Foreskin fibroblast (primary cell): ENCODE measurements at places on chromosomes 5 and 9.

GRCh38 chr9:18012170-18012569 is 433.3 kb downstream of the SH3GL2 start:
- DNase-seq, result no peak

GRCh38 chr5:151745071-151745705 is 13.2 kb downstream of the ATOX1 start:
- peak; percentile 94 for DNase-seq

DNA sequence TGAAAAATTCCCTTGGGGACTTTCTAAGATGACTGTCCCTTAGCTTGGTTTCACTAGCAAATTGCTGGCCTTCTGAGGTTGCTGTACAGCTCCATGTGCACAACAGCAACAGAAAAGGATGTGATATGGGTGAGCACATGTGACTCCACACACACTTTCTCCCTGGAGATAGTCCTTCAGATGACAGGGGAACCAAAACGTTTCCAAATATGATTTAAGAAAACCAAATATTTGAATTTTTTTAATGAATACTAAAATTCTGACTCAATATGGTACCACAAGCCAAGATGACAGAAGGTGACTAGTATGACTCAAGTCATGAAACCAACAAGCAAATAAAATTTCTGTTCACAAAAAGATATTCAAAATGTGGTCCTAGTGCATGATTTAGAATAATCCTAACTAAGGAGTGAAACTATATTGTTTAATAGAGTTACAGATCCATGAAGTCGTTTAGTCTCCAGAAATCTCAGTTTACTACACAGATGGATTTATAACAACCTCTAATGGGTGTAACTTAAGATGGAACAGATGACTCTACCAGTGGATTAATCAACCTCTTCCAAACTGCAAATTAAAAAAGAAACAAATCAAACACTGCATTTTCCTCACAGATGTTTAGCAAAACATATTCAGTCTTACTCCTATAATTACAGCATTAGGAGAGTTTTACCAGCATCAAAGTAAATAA is 144.8 kb upstream of the PIK3R1 start:
- DNase-seq, result no peak

DNA sequence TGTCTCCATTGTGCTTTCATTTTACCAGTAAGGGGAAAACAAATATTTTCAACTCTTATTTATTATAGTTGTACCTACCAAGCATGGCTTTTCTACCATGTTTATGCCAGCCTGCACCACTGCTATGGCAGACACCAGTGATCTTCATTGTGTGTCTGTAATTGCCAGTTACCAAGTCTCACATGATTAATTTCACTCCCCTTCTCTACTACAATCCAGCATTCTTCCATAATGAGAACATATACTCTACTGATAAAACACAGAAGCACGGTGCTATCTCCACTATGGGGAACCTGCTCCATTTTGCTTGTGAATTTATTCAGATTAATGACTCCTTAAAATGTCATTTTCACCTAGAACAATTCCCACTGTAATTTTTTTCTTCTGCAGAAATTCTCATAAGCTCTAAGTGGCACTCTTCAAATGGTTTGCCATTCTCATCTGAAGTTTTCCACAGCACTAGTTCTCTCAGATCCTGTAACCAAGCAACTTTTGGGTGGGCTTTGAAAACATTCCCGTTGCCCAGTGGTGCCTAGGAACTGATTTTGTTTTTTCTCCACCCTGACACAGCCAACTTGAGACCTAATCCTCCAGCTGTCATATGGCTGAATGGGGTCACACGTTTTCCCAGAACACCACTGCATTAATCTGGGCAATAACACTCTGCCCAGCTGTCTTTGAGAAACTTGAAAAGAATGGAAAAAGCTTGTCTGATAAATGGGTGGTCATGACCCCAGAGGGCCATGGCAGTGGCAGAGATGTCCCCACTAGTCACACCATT is 222.7 kb upstream of the RASEF start:
- DNase-seq, result no peak

- DNase-seq, result no peak
Measured at GRCh38 chr5:87137283-87137682, 130.4 kb upstream of the RASA1 start.

GRCh38 chr5:14870337-14871213 is 1.0 kb downstream of the ANKH start:
- DNase-seq, result no peak

GRCh38 chr5:58019614-58020013 is 440.3 kb downstream of the PLK2 start:
- peak; percentile 45 for DNase-seq

DNA sequence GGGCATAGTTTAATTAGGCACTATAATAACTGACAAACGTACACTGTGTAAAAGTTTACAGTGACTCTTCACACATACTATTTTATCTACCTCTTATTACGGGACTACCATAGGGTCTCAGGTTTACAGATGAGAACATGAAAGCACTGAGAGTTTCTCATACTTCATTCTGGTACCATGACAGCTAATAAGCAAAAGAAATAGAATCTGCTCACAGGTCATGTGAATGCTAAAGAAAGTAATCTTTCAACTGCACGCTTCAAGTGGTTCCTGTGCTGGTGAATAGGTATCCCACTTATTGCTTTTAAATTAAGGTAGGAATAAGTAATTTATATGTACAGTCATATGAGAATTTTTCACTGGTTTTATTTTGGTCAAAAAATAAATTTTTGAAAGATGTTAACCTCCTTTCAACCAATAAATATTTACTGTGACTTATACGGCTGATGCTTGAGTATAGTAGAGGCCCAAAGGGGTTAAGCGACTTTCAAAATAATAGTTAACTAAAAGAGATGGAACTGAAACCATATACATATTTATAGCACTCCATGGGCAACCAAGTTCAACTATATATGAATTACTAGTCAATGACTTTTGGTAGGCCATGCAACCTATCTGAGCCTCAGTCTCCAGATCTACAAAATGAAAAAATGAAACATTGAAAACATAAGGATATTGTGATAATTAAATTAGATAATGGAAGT is 8.1 kb downstream of the CDKN2A start:
- DNase-seq, result no peak

DNA sequence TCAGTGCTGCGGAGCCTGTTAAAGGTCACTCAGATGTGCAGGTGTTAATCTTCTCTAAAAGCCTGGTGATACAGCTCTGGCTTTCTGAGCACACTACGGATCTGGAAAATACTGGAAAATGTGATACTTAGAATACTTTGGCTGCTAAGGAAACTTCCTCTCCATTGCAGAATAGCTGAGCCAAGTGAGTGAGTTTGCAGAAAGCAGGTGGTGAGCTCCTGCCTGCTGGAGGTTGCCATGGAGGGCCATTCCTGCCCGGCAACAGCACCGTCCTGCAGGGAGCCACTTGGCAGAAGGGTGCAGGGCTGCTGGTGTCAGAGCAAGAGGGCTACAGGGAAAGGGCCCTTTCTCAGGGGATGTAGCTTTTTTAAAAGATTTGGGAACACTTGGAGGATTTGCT is 40.7 kb downstream of the SECISBP2 start:
- DNase-seq, result no peak

DNA sequence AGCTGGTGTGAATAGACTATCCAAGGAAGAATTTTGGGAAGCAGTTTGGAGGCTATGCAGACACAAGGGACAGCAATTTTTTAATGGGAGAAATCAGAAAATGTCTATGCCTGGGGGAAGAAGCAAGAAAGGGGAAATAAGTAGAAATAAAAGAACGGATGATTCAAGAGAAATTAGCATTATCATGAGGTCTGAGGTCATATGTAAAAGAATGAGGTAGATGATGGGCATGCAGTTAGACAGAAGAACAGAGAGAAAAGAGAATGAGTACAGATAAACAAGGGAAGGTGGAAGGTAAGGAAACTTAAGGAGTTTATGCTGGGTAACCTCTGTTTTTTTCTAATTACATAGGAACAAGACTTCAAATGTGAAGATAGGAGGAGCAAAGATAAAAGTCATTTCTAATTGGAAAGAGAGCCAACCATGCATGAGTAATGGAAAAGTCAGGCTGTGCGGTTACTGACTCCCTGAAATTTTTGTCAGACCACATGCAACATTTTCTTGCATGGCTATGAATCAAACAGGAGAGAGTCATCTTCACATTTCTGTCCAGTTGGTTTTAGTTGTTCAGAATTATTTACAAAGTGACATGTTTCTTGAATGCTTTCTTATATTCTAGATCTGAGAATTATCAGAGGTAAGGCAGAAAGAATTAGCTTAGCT is 101.0 kb upstream of the PIK3R1 start:
- DNase-seq, result peak; percentile 81

- no peak for DNase-seq
Measured at GRCh38 chr9:4397917-4398316, 92.4 kb upstream of the SLC1A1 start.

DNA sequence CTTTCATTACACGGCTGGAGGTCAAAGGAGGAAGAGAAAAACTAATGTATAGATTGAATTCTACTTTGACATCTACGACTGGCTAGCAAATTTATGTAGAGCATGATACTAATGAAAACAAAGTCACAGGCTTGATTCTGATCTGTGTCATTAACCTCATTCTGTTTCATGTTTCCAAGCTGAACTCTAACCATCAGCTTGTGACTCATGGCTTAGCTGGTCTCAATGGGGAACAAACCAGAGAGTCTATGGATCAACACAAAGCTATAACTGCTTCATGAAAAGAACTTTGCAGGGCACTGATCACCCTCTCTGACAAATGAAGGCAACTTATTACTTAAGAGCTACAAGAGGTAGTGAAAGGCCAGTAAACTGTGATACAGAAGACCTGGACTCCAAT is 23.6 kb upstream of the PDE4D start:
- DNase-seq, result peak; percentile 2

GRCh38 chr5:170095646-170096045 is 10.1 kb upstream of the FOXI1 start:
- DNase-seq, result peak; percentile 14

GRCh38 chr5:56305001-56305950 is 72.1 kb upstream of the ANKRD55 start:
- DNase-seq, result peak; percentile 54

DNA sequence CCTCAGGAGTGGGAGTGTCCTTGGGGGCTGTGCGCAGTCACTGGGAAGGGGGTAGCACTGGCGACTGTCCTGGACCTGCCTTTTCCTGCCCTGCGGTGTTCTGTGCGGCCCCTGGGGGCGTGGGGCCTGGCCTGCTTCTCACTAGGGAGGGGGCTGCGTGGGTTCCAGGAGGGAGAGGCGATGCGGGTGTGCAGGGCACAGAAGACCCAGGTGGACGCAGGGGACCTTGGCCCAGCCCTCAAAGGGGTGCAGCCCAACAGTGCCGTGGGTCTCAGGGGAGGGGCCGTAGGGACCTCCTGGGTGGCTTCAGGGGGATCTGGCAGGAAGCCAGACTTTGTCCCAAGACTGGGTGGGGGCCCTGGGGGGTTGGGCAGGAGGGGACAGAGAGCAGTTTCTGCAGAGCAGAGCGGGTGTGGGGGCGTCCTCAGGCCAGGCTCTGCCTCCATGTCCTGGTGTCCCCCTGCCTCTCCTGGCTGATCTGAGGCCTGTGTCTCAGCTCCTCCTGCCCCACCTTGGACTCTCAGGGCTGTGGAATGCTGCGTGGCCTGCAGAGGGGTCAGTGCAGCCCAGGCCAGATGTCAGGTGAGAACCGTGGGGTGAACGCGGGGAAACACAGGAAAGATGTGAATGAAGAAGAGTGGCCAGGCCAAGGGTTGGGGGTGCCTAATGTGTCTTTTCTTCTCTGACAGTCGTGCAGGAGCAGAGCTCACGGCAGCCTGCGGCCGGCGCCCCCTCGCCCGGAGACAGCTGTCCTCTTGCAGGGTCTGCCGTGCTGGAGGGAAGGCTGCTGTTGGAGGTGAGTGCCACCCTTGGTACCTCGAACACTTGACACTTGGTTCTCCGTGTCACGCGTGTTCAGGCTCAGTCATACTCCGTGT is 54.6 kb downstream of the AHRR start:
- DNase-seq, result no peak

DNA sequence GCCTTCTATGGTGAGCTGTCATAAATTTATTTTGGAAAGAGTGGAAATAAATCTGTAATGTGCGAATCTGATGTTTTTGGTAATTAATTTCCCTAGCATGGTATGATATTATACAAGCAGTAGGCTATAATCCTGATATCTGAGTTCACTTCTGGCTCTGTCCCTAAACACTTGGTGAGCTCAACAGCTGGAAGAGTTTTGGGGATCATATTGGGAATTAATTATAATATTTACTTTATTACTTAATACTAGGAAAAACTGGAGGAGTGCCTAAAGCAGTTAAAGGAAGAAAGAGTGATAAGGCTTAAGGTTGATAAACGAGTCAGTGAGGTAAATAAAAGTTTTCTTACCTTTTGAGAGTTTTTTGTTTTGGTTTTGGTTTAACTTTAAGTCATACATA is 26.8 kb downstream of the CEP78 start:
- DNase-seq, result no peak

- DNase-seq, result peak; percentile 93
Measured at GRCh38 chr9:98861781-98862504, 54.5 kb downstream of the GALNT12 start.

- DNase-seq, result no peak
Measured at GRCh38 chr5:154258531-154259217, 68.1 kb downstream of the GALNT10 start.

GRCh38 chr5:163306421-163306820 is 131.0 kb upstream of the CCNG1 start:
- no peak for DNase-seq

DNA sequence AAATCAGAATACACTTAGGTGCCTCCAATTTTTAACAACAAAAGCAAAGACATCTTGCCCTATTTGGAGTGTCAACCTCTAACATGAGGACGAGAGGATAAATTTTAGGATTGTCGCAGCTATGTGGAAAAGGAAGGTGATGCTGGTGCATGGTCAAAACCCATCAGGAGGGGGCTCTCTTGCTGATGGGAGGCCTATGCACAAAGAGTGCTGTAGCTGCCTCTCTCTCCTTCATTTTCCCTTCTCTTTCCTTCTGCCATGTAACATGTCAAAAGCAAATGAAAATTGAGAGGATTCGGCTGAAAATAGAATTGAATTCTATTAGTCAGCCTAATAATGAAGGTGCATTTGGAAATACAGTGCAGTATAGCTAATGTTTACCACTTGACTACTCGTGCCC is 578.7 kb upstream of the ZNF462 start:
- DNase-seq, result no peak

- no peak for DNase-seq
Measured at GRCh38 chr5:138385660-138386059, 33.2 kb downstream of the KDM3B start.

GRCh38 chr5:125044491-125045282 is 298.2 kb upstream of the ZNF608 start:
- no peak for DNase-seq

GRCh38 chr5:172820046-172820767 is 13.8 kb upstream of the ERGIC1 start:
- no peak for DNase-seq

GRCh38 chr5:80977764-80978163 is 17.6 kb downstream of the RASGRF2 start:
- DNase-seq, result no peak

GRCh38 chr5:137575847-137576246 is 76.7 kb upstream of the SPOCK1 start:
- DNase-seq, result peak; percentile 62

DNA sequence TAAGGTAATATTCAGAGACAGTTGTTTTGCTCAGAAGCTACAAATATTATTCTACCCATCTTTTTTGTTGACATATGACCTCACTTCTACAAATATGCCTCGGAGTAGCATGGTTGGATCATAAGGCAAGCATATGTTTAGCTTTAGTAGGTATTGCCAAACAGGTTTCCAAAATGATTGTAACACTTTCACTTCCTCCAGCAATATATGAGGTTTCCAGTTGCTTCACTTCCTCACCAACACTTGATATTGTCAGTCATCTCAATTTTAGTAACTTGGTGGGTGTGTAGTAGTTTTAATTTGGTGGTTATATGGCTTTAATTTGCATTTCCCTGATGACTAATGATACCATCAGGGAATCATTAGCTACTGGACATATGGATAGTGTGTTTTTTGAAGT is 46.7 kb downstream of the TNFSF8 start:
- DNase-seq, result peak; percentile 53
